Astrocyte (in vitro differentiated cells and primary cell): ENCODE measurements at places on chromosomes 12 and 14.

- DNase-seq: peak; percentile 85
Measured at GRCh38 chr12:125742413-125742812, 677.2 kb downstream of the AACS start.

DNA sequence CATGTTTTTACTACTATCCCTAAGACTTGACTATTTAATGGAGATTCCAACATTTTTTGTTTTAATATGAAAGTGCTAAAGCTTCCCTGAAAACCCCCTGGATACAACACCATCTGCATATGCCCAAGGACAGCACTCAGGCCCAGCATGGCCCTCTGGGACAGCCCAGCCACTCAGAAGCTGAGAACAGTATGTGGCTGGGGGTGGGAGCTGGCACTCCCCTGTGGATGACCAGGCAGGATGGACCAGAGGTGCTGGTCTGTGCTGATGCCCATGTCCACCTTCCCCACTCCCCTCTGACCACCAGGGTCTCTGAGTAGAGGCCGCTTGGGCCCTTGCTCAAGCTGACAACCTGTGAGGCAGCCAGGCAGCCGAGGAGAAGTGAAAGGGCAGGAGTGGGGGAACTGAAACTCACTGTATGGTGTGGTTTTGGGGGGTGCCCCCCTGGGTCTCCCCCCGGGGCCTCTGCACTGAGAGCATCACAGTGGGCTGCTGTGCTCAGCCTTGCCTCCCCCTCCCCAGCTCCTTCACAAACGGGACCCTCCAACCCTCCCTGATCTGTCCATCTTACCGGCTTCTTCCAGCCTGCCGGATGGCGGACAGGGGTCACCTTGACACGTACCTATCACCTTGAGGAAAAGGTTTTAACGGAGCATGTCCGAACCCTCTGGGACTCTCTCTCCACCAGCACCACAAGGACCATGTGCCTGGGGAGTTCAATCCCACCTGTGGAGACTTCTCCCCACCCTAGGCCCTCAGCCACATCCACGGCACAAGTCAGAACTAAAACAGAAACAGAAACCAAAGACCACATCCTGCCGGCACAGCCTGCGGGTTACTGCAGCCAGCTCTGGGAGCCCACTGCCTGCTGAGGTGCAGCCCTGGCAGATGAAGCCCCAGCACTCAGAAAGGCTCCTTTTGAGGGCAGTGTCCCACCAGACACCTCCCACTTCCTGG lies at the start of gene TMEM229B:
Gene TMEM229B, minus strand, starts transcription at position 785 of the 957 bp plus-strand sequence. CDS start 14,798 bp downstream, outside the sequence.
- DNase-seq: no peak

DNA sequence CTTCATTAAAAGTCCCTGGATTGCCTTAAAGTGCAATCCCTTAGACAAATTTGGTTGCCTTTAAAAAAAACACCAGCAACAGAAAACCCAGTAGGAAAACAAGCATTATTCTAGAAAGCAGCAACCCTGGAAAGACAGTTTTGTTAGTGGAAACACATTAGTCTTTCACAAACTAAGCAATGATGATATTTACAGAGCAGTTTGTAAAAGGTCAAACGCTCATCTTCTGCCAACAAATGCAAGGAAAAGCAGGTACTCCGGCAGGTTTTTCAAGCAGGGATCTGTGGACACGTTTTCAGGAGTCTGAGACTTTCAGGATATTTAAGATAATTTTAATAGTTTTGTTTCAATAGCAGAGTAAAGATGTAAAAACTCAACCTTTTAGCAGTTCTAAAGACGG lies 202.2 kb downstream of the EXOC5 start:
- no peak for DNase-seq

DNA sequence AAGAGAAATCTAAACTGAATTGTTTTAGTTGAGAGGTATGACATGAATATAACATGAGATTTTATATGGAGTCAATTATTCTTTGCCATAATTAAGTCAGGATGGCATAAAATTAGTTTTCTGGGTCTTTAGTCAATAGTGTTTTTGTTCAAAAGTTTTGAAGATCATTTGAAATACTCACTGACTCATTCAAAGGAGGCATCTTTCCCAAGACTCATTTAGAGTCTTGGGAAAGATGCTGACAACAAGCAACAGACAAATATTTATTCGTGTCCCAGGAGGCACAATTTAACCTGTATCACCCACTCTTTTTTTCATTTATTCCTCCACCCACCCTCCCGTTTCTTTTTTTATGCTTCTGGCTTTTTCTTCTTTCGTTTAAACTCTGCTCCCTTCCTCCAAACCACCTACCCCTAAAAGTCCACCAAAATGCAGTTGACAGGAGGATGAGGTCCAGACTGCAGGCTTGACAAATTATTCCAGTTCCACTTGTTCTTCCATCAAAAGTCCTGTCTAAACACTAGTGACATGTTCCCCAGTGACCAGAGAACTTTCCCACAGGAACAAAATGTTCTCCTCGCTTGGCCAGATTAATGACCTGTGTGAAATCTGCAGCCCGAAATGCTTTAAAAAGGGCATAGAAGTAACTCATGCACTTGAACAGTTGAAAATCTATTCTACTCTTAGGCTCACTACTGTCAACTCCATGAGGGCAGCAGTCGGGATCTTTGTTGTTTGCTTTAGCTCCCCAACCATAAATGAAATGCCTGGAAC lies 43.3 kb upstream of the CSRP2 start:
- DNase-seq: no peak

GRCh38 chr12:25699454-25699853 lies 146.4 kb upstream of the LMNTD1 start:
- no peak for DNase-seq

GRCh38 chr12:57214398-57214781 lies 2.2 kb upstream of the NXPH4 start:
- no peak for DNase-seq

GRCh38 chr14:103066399-103066798 lies 9.1 kb upstream of the CDC42BPB start:
- DNase-seq: no peak

DNA sequence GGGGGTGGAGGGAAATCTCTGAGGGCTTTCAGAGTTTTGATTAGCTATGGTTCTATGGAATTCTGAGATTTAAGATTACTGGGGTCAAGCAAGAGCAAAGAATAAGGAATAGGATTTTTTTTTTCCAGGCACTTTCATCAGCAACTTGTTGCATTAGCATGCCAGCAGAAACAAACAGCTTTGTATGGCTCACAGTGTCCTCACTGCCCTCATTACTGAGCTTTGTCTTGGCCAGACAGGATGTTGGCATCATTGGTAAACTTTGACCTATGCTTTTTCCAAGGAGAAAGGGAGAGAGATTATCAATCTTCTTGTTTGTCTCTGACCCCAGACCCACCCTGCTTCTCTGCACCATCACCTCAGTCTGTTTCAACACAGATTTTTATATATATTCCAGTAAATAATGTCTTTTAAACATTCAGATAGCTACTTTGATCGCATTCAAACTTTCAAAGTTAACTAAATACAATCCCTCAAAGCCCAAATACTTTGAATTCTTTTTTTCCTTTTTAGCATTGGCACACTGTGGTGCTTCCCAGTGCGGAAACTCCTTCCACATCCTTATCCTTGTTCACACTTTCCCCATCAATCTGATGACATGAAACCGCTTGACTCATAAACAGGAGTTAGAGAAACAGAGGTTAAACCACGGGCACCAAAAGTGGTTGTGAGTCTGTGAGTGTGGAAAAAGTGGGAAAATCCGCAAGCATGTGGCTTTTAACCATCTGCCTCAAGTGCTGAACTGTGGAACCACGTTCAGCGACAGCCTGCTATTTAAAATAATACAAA lies 282.2 kb upstream of the FAR2 start:
- peak; percentile 68 for DNase-seq

DNA sequence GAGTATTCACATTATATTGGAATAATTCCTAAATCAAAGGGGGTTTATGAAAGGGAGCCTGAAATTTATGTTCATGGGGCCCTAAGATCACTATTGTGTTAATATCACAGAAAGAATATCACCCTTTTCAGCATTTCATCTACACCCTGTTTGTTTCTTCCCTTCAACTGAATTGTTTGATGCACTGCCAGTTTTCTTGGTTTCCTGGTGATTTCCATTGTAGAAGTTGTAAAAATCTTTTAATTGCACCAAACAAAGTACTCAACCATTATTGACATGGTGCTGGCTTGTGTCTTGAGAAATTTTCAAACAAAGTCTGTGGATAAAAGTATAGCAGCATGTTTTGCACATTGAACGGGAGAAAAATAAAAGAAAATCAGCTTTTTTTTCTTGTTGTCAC lies 154.8 kb upstream of the PRKD1 start:
- DNase-seq: no peak

DNA sequence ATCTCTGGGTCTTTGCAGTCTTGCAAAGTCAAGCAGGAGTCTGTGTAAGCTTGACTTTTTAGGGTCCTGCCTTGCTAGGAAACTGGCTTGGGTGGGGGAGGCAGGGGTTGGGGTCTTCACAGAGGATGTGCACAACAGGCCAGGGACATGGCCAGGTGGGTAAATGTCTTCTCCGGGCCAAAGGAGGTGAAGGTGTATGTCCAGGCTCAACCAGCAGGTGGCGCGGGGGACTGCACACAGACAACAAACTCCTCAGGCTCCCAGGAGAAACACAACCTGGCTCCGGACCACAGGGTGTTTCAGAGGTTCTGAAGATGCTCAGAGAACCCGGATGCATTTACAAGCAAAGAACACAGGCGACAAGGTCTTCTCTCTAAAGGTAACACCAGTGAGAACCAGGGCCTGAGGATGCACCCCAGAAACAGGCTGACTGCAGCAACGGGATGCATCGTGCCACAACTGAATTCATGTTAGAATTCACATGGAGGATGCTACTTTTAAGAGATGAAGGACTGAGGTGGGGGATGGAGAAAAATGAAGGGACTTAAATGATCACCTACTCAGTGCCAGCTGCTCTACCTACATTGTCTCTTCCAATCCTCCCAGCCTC lies 56.0 kb downstream of the PLEKHG3 start:
- peak; percentile 15 for DNase-seq

- no peak for DNase-seq
Measured at GRCh38 chr12:122013136-122013535, 8.5 kb upstream of the BCL7A start.

DNA sequence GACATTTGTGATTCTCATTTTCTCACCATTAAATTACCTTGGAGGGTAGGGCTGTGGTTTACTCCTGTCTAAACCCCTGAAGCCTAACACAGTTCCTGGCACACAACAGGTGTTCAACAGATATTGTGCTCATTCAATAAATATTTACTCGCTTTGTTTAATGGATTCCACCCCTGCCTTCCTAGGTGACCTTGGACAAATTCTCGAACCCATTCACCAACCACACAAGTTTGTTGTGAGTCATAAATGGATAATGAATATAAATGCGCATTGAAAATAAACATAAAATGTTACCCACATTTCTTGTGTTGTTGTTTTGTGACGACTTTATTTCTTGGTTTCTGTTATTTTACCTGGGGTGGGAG lies 362 bp upstream of the TSFM start:
- no peak for DNase-seq

DNA sequence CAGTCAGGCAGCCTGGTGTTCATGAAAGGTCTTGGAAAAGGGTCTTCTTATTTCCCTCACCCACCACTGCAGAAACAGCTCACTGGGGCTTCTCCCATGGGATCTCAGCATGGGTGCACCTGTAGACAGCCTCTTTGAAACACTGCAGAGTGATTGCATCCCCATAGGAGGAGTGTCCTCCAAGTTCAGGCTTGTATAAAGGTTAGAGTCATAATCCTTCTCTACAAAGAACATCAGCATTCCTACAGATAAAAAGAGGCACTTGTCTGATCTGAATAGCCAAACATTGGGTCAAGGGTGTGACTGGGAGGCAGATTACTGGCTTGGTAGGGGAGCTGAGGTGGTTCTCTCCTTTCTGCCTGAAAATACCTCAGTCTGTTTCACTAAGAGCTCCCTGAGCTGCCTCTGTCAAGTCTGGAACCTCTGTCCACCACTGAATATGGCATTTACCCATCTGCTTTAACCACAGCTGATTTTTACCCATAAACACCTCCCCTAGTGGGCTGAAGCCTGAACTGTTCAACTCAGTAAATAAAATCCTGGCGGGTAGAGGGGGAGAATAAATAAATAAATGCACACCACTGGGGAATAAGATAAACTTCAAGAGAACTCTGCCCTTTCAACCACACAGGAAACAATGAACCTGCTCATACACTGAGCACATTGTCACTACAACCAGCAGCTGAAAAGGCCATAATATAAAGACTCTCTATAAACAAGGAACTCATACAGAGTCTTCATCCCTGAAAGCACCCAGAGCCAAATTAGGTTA lies 120.7 kb upstream of the SCAF11 start:
- no peak for DNase-seq

GRCh38 chr14:23933108-23933741 lies 20.3 kb upstream of the DHRS4 start:
- DNase-seq: no peak

DNA sequence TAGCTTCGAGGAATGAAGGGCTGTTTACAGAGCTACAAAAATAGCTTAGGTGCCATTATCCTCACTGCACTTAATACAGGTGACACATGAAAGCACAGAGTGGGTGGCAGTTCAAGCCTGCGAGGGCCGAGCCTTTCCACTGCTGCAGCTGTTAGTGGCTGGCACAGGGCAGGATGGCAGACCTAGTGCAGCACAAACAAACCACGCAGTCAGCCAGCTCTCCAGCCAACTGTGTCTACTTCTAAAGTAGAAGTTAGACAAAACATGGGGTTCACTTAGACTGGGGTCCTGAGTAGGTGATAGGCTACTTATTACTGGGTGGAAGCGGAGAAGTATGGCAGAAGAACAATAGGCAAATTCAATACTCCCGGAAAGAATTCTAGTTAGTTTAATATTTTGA lies 95.4 kb downstream of the DUSP16 start:
- DNase-seq: no peak
